ENCODE measurements at places on chromosomes 7 and 10.

DNA sequence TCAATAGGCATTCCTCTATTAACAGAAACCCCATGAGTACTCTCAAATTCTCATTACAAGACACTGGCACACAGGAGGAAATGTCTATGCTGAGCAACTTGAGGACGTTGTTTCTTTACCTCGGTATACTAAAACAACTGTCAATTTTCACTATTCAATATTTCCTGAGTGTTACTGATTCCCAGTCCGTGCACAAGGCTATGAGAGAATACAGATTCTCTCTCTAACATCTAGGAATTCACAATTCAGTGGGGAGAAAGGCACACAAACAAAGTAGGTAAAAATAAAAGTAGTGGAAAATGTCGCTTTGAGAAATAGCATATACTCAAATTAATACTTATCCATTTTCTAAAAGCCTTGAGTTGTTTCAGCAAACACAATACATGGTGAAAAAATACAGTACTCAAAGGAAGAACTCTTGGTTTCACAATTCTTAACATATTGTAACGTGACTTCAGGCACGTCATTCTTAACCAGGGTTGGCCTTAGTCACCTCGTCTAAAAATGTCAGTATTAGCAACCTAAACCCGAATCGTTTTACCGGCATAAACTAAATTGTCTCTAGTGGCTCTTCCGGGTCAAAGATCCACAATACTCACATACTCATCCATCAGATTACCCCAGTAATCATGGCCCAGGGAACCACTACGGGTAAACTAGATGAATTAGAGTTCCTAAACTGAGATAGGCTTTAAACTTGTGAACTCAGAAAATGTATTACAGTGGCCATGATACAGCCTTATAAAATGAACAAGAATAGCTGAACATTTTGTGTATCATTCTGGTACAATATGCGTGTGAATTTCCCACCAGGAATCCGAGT is 1.5 kb downstream of the IPMK start:
- DNase-seq = no peak

GRCh38 chr10:101561068-101561915 is 26.8 kb downstream of the POLL start:
- no peak for DNase-seq

- peak; percentile 90 for DNase-seq
Measured at GRCh38 chr10:31032258-31033132, 830 bp upstream of the ZNF438 start.

DNA sequence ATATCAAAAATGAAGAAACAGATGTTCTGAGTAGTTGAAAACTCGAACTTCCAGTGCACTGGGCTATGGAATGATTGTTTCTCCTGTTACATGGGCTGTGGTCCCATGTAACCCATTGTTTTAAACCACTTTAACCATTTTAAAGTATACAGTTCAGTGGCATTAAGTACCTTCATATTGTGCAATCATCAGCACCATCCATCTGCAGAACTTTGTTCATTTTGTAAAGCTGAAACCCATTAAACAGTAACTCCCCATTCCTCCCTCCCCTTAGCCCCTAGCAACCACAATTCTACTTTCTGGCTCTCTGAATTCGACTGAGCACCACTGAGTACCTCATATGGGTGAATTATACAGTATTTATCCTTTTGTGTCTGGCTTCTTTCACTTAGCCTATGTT is 217.4 kb downstream of the LRMDA start:
- DNase-seq = no peak

DNA sequence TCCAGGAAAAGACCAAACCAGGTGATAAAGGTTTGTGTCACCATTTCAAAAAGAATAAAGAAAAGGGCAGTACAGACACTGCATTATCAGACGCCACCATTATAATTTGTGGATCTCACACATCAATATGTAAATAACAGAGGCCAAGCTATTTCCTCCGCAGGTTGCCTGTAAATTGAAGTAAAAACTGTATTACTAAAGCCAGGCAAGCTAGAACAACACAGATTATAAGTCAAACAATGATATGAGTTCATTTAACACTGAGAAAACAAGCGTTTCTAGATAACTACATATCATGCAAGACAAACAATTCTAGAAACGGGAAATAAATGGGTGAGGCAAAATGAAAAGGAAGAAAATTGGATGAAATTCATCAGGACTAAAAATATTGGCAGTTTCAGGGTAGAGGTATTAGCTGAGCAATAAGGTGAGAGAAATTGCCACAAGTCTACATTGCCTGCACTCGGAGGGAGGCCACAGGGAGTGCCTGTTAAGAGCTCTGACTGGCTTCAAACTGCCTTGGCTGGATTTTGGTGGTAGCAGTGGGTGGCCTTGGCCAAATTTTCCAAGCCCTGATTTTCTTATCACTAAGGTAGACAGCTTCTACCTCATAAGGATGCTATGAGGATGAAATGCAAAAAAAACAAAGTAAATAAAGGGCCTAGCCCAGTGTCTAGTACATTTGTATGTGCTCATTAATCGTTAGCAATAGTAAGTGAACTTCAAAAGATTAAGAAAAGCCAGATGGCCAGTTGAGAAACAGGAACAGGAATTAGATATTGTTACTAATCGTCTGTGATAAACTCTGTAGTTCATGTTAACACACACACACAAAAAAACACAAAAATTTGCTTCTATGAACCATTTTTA is 240.0 kb upstream of the NFE2L3 start:
- no peak for DNase-seq

- DNase-seq = no peak
Measured at GRCh38 chr10:103617602-103618385, 124.3 kb downstream of the NEURL1 start.

- DNase-seq = no peak
Measured at GRCh38 chr7:139976838-139977656, 85.7 kb downstream of the PARP12 start.

GRCh38 chr7:116762971-116763370 is 91.0 kb downstream of the MET start:
- DNase-seq = no peak

- DNase-seq = no peak
Measured at GRCh38 chr10:8640301-8640700, 585.8 kb downstream of the GATA3 start.

GRCh38 chr10:106551501-106552062 is 612.9 kb downstream of the SORCS1 start:
- DNase-seq = no peak

DNA sequence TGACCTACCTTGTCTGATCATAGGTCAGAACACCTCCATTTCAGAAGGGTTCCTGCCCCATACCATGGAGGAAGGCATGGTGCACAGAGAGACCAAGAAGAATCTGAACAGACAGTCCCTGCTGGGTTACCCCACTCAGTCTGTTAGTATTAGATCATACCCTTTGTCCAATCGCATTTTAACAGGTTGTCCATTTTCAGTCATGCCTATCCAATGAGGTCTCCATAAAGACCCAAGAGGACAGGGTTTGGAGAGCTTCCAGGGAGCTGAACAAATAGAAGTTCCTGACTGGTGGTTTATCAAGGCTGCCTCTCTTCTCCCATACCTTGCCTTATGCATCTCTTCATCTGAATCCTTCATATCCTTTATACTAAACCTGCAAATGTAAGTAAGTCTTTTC is 21.2 kb upstream of the SLC16A12 start:
- DNase-seq = no peak

DNA sequence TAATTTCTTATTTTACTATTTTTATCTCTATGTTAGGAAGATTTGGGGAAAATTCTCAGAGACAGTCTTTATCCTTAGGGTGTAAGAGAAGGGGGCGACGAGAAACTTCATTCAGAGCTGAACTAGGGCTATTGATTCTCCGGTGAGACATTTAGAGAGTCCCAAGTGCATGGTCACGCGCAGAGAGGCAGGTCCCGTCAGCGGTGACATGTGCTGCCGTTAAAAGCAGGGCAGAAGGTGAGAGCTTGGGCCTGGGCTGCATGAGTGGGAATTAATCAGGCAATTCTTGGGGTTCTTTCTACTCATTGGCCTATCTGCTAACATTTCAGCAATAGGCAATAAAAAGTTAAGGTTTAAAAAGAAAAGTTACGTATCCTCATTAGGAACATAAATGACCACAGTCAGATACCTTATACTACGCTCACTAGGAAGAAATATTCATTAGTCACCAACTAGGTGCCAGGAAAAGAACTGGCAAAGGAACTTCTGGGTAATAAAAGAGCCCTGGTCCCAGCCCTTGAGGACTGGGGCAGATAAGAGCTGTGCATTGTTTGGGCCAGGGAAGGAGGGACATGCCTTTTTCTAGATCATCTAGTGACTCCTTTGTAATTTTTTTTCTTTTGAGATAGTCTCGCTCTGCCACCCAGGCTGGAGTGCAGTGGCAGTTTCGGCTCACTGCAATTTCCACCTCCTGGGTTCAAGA is 21.2 kb downstream of the PRKCQ start:
- DNase-seq = no peak

GRCh38 chr10:116866987-116867595 is 17.8 kb downstream of the ENO4 start:
- DNase-seq = no peak

GRCh38 chr7:131182446-131183058 is 145.1 kb upstream of the MKLN1 start:
- DNase-seq = no peak

GRCh38 chr7:42924223-42924838 is 7.6 kb downstream of the PSMA2 start:
- no peak for DNase-seq

DNA sequence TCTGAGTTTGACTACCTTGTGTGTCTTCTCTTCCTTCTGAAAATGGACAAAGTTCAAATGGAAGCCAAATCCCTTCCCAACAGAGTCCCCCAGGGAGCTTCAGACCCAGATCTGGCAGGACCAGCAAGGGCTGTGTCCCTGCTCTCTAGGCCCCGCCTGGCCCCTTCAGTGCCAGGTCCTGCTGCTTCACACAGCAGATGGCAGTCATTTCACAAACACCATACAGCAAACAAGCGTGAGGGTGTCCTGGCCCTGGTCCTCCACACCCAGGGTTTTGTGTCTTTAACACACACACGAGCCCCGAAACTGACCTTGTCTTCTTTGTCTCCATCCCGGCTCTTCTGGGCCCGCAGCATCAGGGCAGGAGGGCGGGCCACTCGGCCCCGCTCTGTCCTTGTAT is 145.0 kb downstream of the TCERG1L start:
- no peak for DNase-seq

Measured in AG09319 (cell line).